ENCODE measurements at places on chromosomes 1 and 21.

GRCh38 chr1:217004776-217005436 lies 281.7 kb upstream of the ESRRG start:
- DNase-seq: no peak

DNA sequence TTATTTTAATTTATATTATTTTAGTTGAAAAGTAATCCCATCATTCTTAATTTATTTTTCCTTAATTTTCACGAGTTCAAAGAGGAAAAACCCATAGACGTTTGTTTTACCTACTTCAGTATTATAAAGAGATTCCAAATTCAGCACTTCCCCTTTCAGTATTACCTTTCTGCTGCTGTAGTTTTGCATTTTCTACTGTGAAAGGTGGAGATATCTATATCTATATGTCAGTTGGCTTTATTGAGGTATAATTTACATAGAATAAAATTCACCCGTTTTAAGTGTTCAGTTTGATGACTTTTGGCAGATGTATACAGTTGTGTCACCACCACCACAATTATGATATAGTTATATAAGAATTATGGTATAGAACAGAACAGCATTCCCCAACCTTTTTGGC lies 33.0 kb downstream of the MAST2 start:
- DNase-seq: no peak

GRCh38 chr1:117616356-117616755 lies 10.5 kb downstream of the TENT5C start:
- no peak for DNase-seq

GRCh38 chr1:228180271-228180958 lies 14.8 kb downstream of the IBA57 start:
- DNase-seq: no peak

DNA sequence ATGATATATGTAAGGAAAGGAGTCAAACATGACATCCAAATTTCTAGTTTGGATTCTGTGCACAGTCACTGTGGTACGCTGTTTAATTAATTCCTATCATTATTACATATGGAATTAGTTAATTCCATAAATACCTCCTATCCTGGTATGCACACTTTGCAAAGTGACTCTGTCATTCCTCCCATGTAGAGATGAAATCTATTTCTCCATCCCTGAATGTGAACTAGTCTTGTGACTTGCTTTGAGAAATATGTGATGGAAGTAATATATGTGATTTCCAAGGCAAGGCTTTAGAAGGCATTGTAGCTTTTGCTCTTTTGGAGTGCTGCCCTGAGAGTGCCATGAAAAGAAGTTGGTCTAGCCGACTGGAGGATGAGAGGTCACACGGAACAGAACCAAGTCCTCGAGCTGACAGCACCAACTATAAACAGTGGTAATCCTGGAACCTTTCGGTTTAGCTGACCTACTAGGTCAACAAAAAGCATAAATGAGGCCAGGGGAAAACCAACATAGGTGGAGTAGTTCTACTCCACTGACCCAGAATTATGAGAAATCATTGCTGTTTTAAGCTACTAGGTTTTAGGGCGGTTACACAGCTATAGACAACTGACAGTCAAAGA lies 1.5 kb downstream of the SELENOF start:
- DNase-seq: no peak

DNA sequence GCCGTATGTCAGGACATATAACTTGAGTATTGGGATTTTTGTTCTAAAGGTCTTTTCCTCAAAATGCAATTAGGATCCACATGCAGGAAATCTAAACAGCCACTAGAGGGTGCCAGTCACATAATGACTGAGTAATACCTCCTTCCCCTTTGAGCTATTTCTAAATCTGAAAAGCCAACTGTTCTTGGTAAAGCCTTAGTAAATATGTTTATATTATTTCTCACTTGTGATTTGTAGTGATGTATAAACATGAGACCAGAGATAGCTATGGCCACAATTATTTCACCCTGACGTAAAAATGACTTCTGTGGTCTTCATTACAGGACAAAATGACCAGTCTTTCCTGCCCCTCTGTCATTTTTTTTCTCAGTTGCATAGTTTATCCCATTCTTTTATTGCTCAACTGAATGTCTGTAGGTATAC lies 41.0 kb upstream of the DR1 start:
- peak; percentile 15 for DNase-seq

GRCh38 chr1:210687582-210688279 lies 359.0 kb downstream of the HHAT start:
- no peak for DNase-seq
